Smooth muscle cell of trachea (primary cell): ENCODE measurements at places on chromosomes 1 and 21. TPM values are rescaled to one million over a fixed set of nuclear protein-coding genes. Genes with fewer than 3 reads are reported as not detected.

The ATAD3B gene
- total RNA-seq: 15.0 and 15.1 TPM in 2 replicates

The XCL1 gene
- total RNA-seq: not detected in 2 replicates

The LTN1 gene
- total RNA-seq: 23.7 and 35.9 TPM in 2 replicates

The TMEM200B gene
- 20.0 and 22.8 TPM in 2 replicates for total RNA-seq

The GPX7 gene
- total RNA-seq: 35.1 and 45.2 TPM in 2 replicates

The GJA8 gene
- total RNA-seq: not detected in 2 replicates

The AMY1A gene
- not detected in 2 replicates for total RNA-seq

The RHD gene
- total RNA-seq: not detected in 2 replicates

The SLC16A4 gene
- 44.7 and 53.7 TPM in 2 replicates for total RNA-seq

The OR2G6 gene
- total RNA-seq: not detected in 2 replicates

The NEK2 gene
- 1.5 and 47.1 TPM in 2 replicates for total RNA-seq

The OLIG2 gene
- total RNA-seq: not detected in 2 replicates

The REN gene
- 0.15 TPM in 1 of 2 replicates, not detected in the other for total RNA-seq

The FMO5 gene
- 1.3 and 2.2 TPM in 2 replicates for total RNA-seq

The TGFBR3 gene
- total RNA-seq: 84.9 and 106 TPM in 2 replicates
